ENCODE measurements at places on chromosomes 7 and 10. TPM values are rescaled to one million over a fixed set of nuclear protein-coding genes. Genes with fewer than 3 reads are reported as not detected.

NEUROD6 gene
- 0.14 TPM for polyA plus RNA-seq

GIMAP1 gene
- polyA plus RNA-seq: 2.3 TPM

TSPAN13 gene
- polyA plus RNA-seq: 27.8 TPM

HMX2 gene
- polyA plus RNA-seq: 0.62 TPM

ZNF518A gene
- polyA plus RNA-seq: 34.3 TPM

SPDYE16 gene
- 2.0 TPM for polyA plus RNA-seq

BAIAP2L1 gene
- polyA plus RNA-seq: 19.3 TPM

SKIDA1 gene
- polyA plus RNA-seq: 11.9 TPM

Measured in renal cortex interstitium (tissue), 15 donors.